ENCODE measurements at places on chromosomes 2 and 18.

DNA sequence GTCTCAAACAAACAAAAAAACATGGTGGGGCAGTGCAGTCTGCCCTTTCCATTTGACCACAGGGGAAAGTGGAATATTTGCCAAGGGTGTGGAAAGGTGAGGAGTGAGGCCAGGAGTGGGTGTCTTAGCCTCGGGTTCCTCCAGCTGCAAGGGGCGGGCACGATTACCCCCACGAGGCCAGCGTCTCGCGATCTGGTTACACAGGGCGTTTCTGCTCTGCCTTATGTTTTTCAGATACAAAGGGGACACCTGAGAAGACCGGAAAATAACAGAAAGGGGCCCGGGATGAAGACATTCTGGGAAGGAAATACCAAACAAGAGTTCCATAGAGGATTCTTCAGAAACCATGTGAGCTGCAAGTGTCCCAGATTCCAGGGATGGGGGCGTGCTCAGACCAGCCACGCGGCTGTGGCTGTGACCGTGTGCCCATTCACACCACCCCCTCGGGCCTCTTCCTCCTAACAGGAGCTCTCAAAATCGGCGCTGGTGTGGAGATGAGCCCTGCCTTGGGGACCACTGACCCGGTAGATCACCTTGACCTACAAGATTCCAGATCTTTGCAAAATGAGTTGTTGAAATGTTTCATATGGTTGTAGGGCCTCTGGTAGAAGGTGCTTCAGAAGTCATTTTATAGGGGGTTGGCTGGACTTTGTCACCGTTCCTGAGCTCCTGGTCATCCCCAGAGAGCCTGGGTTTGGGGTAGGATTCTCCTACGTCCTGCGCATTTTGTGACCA, 34.2 kb downstream of the FAM178B start:
- no peak for DNase-seq

DNA sequence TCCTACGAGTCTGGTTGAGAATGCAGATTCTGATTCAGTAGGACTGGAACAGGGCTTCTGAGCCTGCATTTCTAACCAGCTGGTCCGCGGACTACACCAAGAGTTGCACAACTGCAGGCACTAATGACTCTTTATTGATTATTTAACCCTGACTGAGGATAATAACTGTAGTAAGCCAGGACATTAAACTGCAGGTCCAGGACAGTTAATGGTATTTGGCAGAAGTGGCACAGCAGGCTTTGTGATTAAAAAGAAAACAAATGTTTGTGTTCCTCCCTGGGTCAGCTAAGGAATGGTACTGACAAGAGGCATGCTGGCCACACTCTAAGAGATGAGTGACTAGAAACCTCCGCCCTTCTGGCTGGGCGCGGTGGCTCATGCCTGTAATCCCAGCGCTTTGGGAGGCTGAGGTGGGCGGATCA, 59.4 kb downstream of the ALPK2 start:
- DNase-seq, result no peak

DNA sequence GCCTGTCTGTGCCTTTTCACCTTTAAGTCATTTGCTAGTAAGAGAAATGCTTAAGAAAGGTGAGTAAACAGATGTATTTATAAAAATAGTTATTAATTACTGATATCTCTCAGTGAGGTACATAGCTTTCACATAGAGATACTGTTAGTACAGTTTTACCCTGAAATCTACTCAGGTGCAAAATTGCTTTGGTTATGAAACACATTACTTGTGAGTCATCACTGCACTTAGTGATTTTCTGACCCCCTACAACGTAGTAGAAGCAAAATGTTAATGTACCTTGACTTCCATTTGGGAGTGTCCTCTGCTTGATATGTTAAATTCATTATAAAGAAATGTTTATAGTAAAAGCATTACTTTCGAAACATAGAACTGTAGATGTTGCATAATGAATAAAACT, 6.5 kb downstream of the GLS start:
- DNase-seq, result no peak

DNA sequence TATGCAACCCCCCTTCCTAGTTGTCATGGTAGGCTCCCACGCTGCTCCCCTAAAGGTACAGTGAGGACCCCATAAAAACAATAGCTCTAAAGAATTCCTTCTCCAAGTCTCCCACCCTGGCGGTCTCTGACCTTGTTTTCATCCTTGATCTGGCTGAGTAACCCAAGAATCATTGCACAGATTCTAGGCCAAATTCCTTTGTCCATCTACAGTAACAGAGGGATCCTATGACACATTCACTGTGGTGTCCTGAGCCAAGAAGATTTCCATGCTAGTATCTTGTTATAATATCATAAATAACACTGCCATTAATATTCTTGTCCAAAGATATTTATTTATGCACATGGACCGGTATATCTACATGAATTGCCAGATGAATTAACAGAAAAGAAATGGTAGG, 240.2 kb downstream of the CYP26B1 start:
- DNase-seq, result no peak

GRCh38 chr2:144466637-144467036, 53.3 kb downstream of the ZEB2 start:
- peak; percentile 25 for DNase-seq

GRCh38 chr2:208252716-208253492, 2.0 kb downstream of the IDH1 start:
- DNase-seq, result no peak

GRCh38 chr2:62112179-62112578, 83.7 kb upstream of the B3GNT2 start:
- DNase-seq, result no peak

GRCh38 chr18:34647251-34647650, 62.8 kb upstream of the DTNA start:
- DNase-seq, result no peak

DNA sequence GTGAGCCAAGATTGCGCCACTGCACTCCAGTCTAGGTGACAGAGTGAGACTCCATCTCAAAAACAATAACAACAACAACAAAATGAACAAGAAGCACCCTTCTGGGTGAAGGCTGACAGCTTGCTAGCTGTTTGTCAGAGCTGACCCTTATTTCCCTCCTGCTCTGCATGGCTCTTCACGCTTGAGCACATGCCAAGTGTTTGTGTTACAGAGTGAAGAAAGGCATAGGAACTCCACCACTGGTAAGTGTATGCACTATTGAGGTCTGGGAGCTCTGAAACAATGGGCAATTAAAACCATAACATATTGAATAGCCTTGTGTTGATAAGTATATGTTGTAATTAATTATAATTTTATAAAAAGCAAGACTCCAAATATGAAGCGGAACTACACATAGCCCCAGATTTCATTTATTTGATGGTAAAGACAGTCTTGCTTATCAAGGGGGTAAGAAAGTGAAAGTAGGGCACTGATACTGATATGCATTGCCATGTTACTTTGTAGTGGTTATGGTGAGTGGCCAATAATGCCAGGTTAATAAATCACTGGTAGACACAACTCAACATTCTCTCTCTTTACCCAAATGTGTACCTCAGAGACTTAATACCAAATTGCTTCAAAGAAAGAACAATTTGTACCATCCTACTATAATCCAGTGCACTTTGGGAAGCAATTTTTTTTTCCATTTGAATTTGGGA, 163.4 kb downstream of the VWC2L start:
- DNase-seq, result no peak

DNA sequence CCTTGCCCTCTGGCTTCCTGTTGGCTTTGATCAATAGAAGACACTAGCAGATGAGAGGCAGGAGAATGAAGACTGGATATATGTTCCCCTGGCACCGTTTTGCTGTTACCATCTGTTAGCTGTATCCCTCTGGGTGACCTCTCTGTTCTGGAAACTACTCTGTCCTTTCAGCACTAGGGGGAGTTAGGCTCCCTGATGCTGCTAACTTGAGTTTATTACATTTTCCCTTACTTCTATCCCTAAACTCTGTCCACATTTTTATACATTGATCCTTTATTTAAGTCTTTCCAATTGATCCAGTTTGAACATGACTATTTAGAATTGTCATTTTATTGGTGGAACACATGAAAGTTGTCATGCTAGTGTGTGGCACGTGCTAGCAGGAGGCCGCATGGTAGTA, 1014.3 kb upstream of the CDH2 start:
- no peak for DNase-seq

DNA sequence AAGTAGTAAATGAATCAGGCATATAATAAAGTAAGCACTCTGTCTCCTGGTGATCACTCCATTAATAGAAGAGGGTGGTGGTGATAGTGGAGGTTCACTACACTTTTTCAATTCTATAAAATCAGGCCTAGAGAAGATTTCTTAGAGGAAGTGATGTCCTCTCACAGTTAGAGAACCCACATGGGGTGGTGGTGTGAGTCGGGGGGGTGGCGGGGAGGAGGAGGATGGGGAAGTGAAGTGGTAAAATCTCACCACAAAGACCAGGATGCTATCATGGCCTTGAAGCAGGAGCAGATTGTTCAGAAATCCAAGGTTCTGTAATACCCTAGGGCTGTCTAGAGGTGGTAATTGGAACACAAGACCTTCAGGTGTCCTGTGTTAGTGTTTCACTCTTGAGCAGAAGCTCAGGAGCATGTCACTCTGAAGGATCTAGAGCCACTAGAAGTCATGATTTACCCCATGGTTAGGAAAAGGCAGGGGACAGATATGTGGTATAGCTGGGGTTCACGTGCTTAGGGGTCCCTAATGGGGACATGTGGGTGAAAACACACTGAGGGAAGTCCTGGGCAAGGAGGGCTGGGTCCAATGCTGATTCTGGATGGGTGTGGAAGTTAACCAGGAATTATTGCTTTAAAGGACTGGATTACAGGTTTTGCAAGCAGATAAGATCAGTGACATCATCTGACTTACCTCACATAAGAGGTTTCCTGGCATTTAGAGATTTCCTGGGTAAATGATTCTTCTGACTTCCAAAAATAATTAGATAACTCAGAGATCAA, 31.0 kb downstream of the RNF125 start:
- DNase-seq, result no peak

DNA sequence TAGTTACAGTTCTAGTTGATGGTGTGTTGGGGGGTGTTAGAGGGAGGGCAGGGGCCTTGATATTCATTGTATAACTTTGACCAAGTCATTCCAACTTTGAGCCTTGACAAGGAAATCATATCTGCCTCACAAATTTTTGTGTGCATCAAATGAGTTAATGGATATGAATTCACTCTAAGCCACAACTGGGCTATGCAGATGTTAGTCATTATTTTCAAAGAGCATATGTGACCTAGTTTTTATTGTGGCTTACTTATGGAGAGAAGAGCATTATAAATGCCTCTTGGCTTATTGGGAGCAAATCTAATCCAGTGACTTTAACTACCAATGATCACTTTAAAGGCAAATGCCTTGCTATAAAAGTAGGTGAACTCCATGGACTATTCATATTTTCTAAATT, 250.2 kb downstream of the LPIN1 start:
- DNase-seq, result no peak

GRCh38 chr18:3620146-3621119, 170.5 kb downstream of the TGIF1 start:
- no peak for DNase-seq

DNA sequence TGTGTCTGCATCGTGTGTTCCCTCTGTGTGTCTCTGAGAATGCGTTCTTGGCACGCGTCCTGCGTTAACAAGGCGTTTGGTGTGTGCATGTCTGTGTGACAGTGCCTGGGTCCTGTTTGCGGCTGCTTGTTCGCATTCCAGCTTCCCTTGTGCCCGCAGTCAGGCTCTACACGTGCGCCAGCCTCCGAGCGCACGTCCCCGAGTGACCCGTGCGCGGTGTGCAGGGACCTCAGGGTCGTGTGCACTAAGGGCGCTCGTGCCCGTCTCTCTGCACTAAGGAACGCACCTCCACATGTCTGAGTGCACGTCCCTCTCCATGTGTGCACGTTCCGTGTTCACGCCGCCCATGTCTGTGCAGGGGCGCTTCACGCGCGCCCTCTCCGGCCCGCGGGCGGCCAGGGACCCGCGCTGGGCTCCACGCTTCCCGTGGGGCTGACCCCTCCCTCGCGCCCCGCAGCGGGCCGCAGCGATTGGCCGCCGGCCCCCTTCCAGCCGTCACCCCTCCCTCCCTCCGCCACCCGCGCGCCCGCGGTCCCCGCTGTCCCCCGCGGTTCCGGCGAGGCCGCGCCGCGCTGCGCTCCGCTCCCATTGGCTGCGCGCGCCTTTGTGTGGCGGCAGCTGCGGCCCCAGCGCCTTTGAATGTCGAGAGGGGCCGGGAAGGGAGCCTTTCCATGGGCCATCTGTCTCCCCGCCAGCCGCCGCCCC, 229.4 kb downstream of the HAUS1 start:
- peak; percentile 66 for DNase-seq

- DNase-seq, result no peak
These were observed 135.0 kb upstream of the ZNF804A start for GRCh38 chr2:184463102-184463865.

DNA sequence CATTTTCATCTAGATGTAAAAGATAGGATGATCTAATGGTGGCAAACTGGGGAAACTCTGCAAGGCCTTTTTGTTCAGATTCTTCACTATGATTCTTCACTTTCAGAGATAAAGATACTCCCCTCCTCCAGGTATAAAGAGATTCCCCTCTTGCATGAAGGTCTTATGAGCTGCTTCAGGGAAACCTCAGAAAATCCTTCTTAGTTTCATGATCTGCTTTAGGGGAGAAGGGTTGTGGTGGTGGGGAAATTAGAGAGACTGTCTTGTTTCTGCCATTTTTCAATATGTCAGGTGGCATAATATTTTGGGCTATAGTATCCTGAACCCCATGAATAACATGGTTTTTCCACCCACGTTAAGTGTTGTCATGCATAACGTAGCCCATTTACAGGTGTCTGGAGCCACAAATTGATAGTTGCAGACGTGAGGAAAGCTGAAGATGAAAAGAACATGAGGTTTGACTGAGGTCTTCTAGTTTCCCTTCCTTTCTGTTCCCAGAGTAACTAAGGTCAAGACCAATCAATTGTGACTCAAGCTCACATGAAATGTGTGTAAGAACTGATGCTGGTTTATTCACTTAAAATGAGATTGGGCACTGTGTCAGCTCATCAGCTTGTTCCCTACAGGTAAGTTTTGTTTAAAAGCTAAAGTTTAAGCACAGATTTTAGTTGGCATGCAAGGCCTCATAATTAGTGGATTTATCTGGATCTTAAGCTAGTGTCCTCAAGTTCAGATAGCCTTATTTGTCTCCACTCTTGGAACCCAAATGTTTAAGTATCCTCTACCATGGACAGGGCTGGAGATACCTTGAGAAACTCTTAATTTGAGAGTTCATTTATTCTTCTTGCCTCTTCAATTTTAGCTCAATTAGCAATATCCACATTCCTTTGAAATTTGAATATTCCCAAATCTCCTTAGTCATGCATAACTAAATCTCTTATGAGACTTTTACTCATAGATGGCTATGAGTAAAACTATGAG, 304.5 kb upstream of the FANCL start:
- no peak for DNase-seq

DNA sequence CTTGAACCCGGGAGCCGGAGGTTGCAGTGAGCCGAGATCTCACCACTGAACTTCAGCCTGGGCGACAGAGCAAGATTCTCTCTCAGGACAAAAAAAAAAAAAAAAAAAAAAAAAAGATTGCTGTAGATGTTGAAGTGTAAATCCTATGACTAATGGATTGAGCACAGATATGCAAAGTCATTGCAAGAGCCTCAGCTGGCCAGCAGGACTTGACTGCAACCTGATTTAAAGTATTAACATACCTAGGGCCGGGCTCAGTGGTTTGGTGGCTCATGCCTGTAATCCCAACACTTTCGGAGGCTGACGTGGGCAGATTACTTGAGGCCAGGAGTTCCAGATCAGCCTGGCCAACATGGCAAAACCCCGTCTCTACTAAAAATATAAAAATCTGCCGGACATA, 103.4 kb upstream of the MSH2 start:
- no peak for DNase-seq

Data from NCI-H1105 (cell line).